ENCODE measurements at places on chromosomes 1 and 21.

- DNase-seq, result no peak
Observed at GRCh38 chr21:38170704-38171682, 85.8 kb upstream of the KCNJ15 start.

- DNase-seq, result no peak
Observed at GRCh38 chr21:45404730-45405270, at the start of gene COL18A1. TSS of gene COL18A1 (plus strand) at chr21:45405165. CDS start at chr21:45405231, 66 bp downstream.

DNA sequence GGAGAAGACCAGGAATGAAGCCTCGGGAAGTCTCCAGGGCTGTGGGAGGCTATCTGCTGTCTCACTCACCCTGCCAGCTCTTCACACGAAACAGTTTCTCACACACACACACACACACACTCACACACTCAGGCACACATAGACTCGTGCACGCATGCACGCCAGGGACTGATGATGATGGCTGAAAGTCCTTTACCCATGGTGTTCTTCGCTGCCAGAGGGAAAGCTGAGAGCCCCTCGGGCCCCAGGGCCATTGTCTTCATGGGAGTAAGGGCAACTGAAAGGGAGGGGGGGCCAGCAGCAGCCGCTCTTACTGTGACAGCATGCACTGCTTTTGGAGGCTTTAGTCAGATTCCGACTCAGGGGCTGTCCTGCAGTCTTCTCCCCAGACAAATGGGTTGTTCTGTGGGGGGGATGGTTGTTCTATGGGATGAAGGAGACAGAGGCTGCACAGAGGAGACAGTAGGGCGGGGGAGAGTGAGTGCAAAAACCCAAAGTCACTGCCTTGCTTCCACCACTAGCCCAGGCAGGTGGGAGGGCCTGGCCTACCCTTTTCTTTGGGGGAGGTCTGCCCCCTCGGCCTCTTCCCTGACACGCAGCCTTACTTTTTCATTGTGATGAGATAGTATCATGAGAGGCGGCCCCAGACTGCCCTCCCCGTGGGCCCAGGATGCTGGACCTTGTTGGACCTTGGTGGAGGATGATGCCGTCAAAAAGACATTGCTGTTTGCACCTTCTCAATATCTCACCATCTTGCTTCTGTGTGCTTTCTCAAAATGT lies 29.0 kb downstream of the STUM start:
- DNase-seq, result no peak

DNA sequence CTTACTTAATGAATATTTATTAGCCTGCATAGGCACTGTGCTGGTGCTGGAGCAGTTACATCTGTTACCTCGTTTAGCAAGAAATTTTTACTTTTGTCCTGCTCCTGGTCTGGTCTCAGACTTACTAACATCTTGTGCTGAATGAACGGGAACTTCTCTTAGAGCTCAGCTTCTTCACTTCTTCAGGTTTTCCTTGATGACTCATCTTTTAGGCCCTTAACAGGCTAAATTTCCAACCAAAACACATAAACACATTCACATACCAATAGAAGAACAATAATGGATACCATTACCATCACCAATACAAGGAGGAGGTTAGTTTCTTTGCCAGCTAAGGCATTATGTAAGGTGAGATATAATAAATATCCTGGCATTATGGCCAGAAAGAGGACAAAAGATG lies 68.9 kb downstream of the IFI44 start:
- DNase-seq, result no peak

DNA sequence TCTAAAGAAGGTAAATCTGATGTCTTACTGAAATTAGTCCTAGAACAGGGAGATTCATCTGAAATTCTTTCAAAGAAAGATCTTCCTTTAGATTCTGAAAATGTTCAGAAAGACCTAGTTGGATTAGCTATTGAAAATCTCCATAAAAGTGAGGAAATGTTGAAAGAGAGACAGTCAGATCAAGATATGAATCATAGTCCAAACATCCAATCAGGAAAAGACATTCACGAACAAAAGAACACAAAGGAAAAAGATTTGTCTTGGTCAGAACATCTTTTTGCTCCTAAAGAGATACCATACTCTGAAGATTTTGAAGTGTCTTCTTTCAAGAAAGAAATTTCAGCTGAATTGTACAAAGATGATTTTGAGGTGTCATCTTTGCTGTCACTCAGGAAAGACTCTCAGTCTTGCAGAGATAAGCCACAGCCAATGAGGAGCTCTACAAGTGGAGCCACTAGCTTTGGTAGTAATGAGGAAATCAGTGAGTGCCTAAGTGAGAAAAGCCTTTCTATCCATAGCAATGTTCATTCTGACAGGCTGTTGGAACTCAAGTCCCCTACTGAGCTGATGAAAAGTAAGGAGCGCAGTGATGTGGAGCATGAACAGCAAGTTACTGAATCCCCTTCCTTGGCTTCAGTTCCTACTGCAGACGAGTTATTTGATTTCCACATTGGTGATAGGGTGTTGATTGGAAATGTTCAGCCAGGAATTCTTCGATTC lies 61.6 kb upstream of the QSOX1 start:
- DNase-seq, result no peak

DNA sequence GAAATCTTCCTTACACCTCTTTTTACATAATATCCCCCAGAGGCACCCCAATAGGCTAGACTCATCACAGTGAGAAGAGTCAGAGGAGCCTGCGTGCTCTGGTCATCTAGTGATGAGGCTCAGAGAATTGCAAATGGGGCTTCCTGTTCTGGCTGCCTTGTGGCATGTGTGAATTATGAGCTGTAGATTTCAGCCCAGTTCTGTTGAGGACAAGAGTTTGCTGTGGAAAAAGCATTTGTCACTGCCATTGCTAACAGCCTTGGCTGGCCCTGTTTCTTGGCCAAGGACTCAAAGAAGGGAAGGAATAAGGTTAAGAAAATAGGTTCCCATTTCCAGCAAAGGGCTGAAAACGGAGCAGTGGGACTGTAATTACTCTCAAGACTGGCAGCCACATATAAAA lies 30.7 kb downstream of the MRAP start:
- no peak for DNase-seq

DNA sequence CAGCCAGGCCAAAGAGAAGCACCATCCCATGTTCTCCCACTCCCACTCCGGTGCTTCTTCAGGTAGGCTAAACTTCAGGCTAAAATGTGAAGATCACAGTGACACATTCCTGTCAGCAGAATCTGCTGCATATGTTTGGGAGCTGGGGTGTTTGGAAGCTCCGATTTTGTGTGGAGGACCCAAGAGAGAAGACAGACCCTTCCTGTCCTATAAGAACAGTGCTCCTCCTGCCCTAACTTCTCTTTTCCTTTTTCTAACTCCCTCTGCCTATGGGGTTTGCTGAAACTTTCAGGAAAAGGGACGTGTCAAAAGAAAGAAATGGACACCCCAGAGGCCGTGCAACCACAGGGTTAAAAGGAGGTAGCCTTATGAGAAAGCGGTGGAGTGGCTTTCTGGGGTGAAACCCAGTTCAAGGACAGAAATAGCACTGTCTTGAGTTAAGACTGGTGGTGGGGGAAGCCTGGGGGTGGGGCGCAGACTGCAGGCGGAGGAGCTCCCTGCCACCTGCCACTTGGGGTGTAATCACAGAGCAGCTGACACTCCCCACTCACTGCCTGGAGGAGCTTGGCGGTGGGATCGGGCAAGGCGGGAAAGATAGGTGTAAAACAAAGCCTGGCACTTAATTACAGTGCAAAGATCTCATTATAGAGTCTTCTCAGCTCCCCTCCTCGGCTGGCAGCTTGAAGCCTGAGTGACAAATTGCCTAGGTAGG lies 645 bp upstream of the TLR5 start:
- no peak for DNase-seq

DNA sequence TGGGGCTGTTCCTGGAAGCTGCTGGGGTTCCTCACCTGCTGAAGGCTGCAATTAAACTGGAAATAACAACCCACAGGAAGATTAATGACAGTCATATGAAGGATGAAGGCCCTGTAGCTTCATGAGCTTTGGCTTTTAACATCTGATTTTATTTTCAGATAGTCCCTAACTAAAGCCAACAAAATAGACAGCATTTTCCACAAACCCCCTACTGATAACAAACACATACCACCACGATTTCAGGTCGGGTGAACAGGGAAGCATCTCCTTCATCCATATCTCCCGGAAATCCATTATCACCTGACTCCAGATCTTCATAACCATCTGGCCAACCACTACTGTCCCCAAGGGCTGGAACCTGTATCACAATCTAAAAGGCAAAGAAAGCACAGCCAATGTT lies 169.6 kb downstream of the TGFBR3 start:
- DNase-seq, result no peak

DNA sequence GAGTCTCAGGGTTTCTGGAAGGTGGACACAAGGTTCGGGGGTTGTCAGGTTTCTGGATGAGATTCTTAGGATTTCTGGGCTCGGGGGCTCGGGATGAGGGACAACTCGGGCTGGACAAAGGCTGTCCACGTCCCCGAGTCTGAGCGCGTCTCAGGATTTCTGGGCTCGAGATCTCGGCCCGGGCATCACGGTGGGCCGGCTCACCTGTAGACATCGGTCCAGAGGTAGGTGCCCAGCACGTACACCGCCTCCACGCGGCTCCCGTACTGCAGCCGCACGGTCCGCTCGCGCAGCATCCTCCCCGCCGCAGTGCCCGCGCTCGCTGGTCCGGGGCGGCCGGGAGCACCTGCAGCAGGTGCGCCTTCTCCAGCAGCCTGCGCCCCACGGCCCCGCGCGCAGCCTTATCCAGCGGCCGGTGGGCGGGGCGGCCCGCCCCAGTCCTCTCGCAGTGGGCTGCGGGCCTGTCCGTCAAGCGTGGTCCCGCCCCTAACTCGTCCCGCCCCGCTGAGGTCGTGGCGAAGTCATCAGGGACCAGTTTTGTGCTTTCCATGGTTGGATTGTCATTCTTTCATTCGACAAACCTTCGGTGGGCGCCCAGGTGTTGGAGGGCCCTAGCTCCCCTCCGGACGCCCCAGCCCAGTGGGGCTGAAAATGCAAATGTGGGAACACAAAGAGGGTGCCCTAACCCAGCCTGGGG lies at the start of gene PADI2:
PADI2 (minus strand) TSS at position 376 of the 697 bp plus-strand sequence; CDS start at position 296, 80 bp downstream.
- peak; percentile 50 for DNase-seq

- DNase-seq, result no peak
Observed at GRCh38 chr1:7379441-7379971, 391.6 kb upstream of the VAMP3 start.

DNA sequence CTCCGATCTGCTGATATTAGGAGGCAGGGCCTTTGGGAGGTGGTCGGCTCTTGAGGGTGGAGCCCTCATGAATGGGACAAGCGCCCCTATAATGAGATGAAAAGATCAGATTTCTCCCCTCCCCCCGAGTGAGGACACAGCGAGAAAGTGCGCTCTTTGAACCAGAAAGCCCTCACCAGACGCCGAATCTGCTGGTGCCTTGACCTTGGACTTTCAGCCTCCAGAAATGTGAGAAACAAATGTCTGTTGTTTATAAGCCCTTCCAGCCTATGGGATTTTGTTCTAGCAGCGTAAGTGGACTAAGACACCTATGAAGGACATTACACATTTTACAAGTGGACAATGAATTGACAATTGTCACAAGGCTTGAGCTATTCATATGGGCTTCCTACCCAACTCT lies 80.2 kb downstream of the RIPK4 start:
- no peak for DNase-seq

- DNase-seq, result no peak
Observed at GRCh38 chr1:114152508-114153260, 985 bp downstream of the SYT6 start.

DNA sequence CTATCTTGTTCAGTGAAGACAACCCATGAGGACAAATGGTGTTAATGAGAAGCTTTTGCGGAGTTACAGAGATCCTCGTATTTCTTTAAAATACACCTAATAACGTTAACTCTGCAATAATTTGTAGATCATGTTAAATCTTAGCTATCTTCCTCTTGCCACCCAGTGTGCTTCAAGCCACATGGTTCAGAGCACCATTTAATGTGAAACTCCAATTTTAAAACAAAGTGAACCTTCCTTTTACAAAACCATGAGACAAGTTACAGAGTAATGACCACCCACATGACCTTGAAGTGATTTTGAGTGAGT lies 1.7 kb upstream of the KCNE2 start:
- no peak for DNase-seq

GRCh38 chr1:9085306-9085940 lies 16.0 kb upstream of the SLC2A5 start:
- DNase-seq, result no peak

DNA sequence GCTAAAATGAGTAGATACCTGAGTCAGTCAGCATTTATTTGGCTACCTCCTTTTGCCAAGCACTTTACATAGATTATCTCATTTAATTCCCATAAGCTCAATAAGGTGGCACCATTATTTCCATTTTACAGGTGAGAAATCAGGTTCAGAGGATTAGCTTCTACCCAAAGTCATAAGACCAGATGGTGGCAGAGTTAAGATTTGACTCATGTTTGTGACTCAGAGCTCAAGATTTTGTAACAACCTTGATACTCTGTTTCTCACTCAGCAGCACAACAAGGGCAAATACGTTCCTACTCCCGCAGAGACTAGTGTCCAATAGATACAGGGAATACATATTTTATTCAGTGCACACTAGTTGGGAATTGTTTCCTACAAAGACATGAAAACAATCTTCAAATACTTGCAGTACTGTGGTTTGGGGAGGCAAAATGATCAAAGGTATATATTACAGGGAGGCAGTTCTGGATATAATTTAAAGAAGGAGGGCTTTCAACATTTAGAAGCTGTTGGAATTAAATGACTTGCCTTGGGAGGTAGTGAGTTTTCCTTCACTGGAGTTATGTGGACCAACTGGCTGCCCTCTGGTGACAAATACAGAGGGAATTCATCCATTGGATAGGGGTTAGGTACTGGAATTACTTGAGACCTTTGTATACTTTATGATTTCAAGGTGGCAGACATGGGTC lies 3.6 kb downstream of the LEPR start:
- no peak for DNase-seq

DNA sequence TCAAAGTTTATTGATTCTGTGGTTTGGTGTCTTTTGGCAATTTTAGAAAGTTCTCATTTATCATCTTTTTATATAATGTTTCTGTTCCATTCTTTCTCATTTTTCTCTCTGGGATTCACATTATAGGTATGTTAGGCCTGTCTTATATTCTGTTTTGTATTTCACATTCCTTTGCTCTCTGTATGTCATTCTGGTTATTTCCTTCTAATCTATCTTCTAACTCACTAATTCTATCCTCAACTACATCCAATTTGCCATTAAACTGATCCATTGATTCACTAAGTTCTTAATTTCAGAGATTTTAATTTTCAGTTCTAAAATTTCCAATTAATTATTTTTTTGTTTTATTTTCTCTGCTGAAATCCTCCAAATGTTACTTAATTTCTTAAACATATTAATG lies 234.8 kb downstream of the FOXD2 start:
- no peak for DNase-seq

GRCh38 chr21:46181436-46181835 lies 2.8 kb downstream of the SPATC1L start:
- no peak for DNase-seq

- DNase-seq, result no peak
Observed at GRCh38 chr1:15429701-15430149, 8.5 kb upstream of the CTRC start.
